ENCODE measurements at places on chromosomes 4 and X.

DNA sequence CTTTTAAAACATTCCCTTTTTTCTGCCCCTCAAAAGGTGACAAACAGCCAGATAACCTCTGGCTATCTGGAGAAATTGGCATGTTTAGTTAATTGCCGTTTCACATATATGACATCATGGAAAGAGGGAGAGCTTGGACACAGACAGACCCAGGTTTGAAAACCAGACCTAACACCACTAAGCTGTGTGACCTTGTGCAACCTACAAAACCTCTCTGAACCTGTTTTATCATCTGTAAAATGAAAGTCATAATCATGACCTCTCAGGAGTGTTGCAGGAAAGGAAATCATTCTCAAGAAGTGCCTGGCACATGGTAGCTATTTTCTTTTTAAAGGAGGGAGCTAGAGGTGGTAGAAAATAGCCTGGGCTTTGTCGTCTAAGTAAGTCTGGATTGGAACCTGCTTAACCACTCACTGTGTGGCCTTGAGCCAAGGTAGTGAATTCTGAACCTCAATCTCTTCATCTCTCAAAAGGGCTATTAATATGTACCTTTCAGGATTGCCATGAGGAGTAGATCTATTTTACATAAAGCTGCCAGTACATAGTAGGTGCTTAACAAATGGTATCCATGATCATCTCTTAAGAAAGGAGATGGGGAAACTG, 363.5 kb downstream of the BCOR start:
- DNase-seq, result no peak

- peak; percentile 26 for DNase-seq
Measured at GRCh38 chr4:38131371-38132091, 171.3 kb downstream of the PTTG2 start.

DNA sequence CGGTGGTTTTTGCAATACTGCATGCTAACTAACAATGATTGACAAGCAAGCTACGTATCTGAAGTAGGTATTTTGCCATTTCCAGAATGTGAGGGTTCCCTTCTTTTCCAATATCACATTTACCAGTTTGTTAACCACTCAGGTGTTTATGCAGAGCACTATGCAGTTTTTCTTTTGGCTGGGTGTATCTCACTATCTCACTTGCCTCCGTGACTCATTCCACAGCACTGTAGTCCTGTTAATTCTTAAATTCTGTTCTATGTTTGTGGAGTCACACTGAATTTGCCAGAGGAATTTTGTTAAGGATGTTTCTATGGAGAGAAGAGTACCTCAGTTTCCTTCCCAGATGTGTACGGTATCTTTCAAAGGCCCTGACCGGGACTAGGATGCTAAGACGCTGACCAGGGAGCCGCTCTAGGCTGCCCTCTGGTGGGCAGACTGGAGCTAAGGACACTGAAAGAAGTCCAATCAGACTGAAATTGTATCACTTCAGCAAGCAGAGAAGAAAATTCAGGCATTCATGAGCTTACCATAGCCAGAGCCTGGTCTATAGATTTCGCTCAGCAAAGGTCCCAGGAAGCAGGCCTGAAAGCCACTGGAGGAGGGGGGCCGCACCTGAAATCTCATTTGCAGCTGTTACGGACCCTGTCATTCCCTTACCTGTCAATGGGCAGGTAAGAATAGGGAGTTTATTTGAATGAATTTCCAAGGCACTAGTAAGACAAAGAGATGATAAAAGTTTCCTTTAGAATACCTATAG, 388.4 kb upstream of the SPOCK3 start:
- DNase-seq, result peak; percentile 20

- DNase-seq, result peak; percentile 3
Measured at GRCh38 chr4:42048394-42048793, 58.1 kb downstream of the SLC30A9 start.

DNA sequence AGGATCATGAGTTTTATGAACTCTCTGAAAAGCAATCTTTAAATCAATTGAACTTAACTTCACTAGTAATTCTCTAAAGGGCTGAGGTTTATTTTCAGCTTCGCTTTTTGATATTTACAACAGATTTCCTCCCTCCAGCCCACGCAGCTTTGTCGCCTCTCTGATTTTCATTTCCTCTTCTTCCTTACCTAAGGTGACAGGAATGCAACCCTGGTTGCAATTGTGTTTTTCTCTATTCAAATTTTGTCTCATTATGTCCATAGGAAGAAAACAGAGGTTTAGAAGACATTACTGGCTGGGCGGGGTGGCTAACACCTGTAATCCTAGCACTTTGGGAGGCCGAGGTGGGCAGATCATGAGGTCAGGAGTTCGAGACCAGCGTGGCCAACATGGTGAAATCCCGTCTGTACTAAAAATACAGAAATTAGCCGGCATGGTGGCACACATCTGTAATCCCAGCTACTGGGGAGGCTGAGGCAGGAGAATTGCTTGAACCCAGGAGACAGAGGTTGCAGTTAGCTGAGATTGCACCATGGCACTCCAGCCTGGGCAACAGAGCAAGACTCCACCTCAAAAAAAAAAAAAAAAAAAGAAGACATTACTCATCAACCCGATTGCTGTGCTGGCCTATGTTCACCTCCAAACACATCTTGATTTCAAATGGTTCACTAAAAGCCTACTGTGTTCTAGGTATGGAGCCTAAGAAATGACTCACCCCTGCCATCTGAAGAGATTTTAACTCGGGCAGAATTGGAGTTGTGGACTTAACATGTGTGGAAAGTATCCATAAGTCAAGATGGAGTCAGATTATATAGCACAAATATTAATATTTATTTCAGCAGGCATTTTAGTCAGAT, 36.8 kb downstream of the VSIG4 start:
- DNase-seq, result no peak
